Memory B cell (primary cell): ENCODE measurements at places on chromosomes 12 and 14.

- DNase-seq: no peak
Observed at GRCh38 chr14:99146616-99147365, 125.2 kb downstream of the BCL11B start.

DNA sequence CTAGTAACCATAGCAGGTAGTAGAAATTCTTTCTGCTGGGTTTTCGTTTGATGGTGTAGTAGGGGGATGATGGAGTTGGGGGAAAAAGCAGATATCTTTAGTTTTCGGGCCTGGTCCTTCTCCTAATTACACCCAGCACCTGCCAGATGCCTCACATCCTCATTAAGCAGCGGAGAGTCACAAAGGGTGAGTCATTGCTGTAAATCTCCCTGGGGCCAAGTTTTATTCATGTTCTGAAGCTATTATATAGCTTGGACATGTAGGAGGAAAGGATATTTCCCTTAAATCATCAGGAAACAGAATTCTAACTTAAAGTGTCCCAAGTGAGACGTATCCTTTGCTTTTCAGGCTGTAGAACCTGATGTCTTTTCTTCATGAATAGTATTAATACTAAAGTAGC is 4.9 kb upstream of the NECAP1 start:
- DNase-seq: no peak

- DNase-seq: no peak
Observed at GRCh38 chr12:13062669-13063068, 18.5 kb downstream of the FAM234B start.

GRCh38 chr12:101539148-101539547 is 55.6 kb upstream of the MYBPC1 start:
- DNase-seq: no peak

DNA sequence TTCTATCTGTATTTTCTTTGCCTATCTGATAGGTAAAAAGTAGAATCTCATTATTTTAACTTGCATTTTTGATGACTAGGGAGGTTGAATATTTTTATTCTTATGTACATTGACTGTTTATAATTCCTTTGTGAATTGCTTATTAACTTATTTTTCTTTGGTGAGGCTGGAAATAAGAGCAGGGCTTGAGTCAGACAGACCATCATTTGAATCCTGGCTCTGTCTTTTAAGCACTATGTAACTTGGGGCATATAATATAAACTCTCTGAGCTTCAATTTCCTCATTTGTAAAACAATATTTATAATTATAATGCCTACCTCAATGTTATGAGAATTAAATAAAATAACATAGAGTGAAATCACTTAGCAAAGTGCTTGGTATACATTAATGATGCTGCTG is 108.9 kb downstream of the MSRB3 start:
- no peak for DNase-seq

- no peak for DNase-seq
Observed at GRCh38 chr12:83099436-83099835, 412.7 kb downstream of the TMTC2 start.
